Dermis microvascular lymphatic vessel endothelial cell (primary cell): ENCODE measurements at places on chromosomes 11 and 22. TPM values are rescaled to one million over a fixed set of nuclear protein-coding genes. Genes with fewer than 3 reads are reported as not detected.

Gene EXPH5
- under 0.01 TPM in 2 replicates for total RNA-seq

Gene SIDT2
- 6.4 and 12.1 TPM in 2 replicates for total RNA-seq

Gene ATM
- 51.6 and 69.7 TPM in 2 replicates for total RNA-seq

Gene MAPK11
- 19.9 and 25.9 TPM in 2 replicates for total RNA-seq

Gene HPX
- 0.13 and 0.25 TPM in 2 replicates for total RNA-seq

Gene OR8J3
- not detected in 2 replicates for total RNA-seq

Gene OR2D2
- total RNA-seq: 0.13 and 0.25 TPM in 2 replicates

Gene PIWIL4
- total RNA-seq: 0.51 and 0.76 TPM in 2 replicates

Gene PDE2A
- total RNA-seq: 168 and 433 TPM in 2 replicates

Gene PRODH
- total RNA-seq: not detected in 2 replicates

Gene APOA4
- not detected in 2 replicates for total RNA-seq

Gene KIF18A
- total RNA-seq: 3.2 and 8.7 TPM in 2 replicates

Gene KCTD14
- total RNA-seq: under 0.01 and 0.26 TPM in 2 replicates

Gene OR10A5
- total RNA-seq: not detected in 2 replicates

Gene FAM180B
- total RNA-seq: not detected in 2 replicates

Gene PLXNB2
- total RNA-seq: 49.4 and 71.9 TPM in 2 replicates

Gene DBX1
- not detected in 2 replicates for total RNA-seq

Gene TMEM191B
- total RNA-seq: 0.13 and 0.77 TPM in 2 replicates

Gene MYEOV
- under 0.01 and 0.39 TPM in 2 replicates for total RNA-seq

Gene LMNTD2
- 0.90 and 2.0 TPM in 2 replicates for total RNA-seq

Gene USH1C
- total RNA-seq: not detected in 2 replicates

Gene A4GALT
- 43.8 and 70.8 TPM in 2 replicates for total RNA-seq

Gene ESAM
- total RNA-seq: 20.1 and 29.3 TPM in 2 replicates

Gene RAG1
- 1.0 and 1.1 TPM in 2 replicates for total RNA-seq

Gene NNMT
- 133 and 251 TPM in 2 replicates for total RNA-seq

Gene B4GALNT4
- total RNA-seq: 0.51 and 0.89 TPM in 2 replicates

Gene CRYBB2
- not detected in 2 replicates for total RNA-seq

Gene GUCD1
- total RNA-seq: 193 and 221 TPM in 2 replicates

Gene TEX12
- not detected in 2 replicates for total RNA-seq

Gene OR51I1
- total RNA-seq: 0.13 TPM in 1 of 2 replicates, not detected in the other

Gene UBQLN3
- not detected in 2 replicates for total RNA-seq

Gene KLHDC7B
- not detected in 2 replicates for total RNA-seq

Gene C11orf68
- 12.3 and 19.8 TPM in 2 replicates for total RNA-seq

Gene NCAM1
- 0.90 and 4.2 TPM in 2 replicates for total RNA-seq

Gene MUC2
- not detected in 2 replicates for total RNA-seq

Gene DGCR8
- 20.9 and 24.5 TPM in 2 replicates for total RNA-seq

Gene XNDC1N
- total RNA-seq: 6.0 and 6.2 TPM in 2 replicates

Gene ANKK1
- total RNA-seq: not detected in 2 replicates

Gene INCENP
- total RNA-seq: 17.7 and 25.9 TPM in 2 replicates

Gene CARD16
- 53.5 and 65.6 TPM in 2 replicates for total RNA-seq

Gene CADM1
- total RNA-seq: 0.51 and 0.77 TPM in 2 replicates

Gene XKR3
- not detected in 2 replicates for total RNA-seq

Gene DMC1
- 0.63 and 0.90 TPM in 2 replicates for total RNA-seq

Gene IGSF9B
- total RNA-seq: not detected in 2 replicates

Gene CCDC87
- total RNA-seq: 0.13 TPM in 2 replicates

Gene MS4A7
- total RNA-seq: not detected in 2 replicates

Gene RAB39A
- total RNA-seq: 0.13 TPM in 1 of 2 replicates, not detected in the other

Gene GAS2L1
- 11.8 and 26.8 TPM in 2 replicates for total RNA-seq

Gene TUBA8
- 0.63 and 0.77 TPM in 2 replicates for total RNA-seq

Gene CRYBB3
- not detected in 2 replicates for total RNA-seq

Gene NCR3LG1
- total RNA-seq: 0.38 and 0.51 TPM in 2 replicates

Gene TREH
- total RNA-seq: not detected in 2 replicates
